HuH-7.5 (cell line): ENCODE measurements at places on chromosomes 12 and 14.

DNA sequence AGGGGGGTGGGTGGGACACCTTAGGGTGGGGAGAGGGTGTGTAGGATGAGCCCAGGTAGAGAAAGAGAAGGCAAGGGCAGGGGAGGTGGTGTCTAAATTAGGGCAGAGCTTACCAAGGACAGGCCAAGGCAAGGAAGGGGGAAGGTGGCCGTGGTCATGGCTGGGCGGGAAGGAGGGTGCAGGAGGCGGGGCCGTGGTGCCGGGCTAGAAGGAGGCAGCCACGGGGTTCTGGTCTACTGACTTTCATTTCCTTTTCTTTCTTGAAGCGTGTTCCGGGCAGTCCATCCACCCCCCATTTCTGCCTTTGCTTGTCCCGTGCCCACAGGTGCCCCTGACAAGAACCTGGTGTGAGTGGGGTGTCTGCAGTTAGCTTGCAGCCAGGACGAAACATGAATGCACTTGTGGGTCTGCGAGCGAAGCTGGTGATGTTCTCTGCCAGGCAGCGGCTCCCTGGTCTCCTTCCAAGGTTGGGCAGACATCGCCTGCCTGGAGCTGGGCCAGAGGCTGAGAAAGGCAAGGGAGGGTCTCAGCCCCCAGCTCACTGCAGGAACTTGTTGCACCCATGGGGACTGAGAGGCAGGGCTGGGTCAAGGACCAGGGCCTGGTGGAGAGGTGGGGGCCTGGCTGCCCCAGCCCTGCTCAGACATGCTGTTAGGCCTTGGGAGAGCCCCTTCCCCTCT is 58.2 kb downstream of the KIF26A start:
- DNase-seq = no peak

GRCh38 chr12:5661811-5662210 is 229.9 kb downstream of the NTF3 start:
- no peak for DNase-seq

- DNase-seq = no peak
Observed at GRCh38 chr12:117805865-117806264, 162.9 kb downstream of the KSR2 start.

GRCh38 chr12:119423285-119423684 is 88.8 kb downstream of the CCDC60 start:
- DNase-seq = no peak
